Frontal cortex (tissue), 4 donors: ENCODE measurements at places on chromosomes 16 and 17.

GRCh38 chr17:68627956-68628575 is 26.9 kb upstream of the FAM20A start:
- DNase-seq = no peak

GRCh38 chr17:81365148-81365600 is 30.1 kb upstream of the BAHCC1 start:
- DNase-seq = no peak

- no peak for DNase-seq
These were observed 20.1 kb downstream of the WFDC1 start for GRCh38 chr16:84314814-84315213.

DNA sequence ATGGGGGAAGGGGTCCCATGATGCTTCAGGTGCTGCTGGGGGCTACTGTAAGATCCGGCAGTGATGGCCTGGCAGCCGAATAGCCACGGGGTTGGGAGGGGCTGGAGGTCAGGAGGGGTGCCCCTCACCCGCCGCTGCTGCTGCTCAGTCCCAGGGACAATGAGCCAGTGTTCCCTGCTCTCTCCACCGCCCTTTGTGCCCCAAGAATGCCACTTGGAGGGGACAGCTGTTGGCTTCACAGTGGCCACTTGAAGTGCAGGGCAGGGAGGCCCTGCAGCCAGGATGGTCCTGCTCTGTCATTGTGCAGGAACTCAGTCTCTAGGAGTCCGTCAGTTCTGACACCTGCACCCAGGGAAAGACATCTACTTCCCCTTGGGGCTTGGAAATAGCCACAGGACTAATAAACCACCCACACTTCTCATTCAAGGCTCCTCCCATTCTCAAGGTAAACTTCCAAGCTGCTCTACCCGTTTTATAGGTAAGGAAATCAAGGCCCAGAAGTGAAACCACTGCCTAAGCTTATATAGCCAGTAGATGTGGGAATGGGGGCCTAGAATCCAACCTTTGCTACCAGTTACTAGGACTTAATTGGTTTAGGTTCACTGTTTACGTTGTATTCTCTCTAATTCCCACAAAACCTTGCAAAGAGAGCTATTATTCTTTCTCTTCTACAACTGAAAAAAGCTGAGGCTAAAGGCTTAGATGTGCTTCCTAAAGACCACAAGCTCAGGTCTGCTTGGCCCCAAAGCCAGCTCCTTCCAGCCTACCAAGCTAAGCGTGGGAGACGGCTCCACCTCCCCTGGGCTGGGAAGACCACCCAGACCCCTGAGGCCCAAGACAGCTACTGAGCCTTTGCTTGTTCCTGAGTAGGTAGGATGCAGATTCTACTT is 6.2 kb upstream of the CPSF4L start:
- DNase-seq = peak; percentile 59

DNA sequence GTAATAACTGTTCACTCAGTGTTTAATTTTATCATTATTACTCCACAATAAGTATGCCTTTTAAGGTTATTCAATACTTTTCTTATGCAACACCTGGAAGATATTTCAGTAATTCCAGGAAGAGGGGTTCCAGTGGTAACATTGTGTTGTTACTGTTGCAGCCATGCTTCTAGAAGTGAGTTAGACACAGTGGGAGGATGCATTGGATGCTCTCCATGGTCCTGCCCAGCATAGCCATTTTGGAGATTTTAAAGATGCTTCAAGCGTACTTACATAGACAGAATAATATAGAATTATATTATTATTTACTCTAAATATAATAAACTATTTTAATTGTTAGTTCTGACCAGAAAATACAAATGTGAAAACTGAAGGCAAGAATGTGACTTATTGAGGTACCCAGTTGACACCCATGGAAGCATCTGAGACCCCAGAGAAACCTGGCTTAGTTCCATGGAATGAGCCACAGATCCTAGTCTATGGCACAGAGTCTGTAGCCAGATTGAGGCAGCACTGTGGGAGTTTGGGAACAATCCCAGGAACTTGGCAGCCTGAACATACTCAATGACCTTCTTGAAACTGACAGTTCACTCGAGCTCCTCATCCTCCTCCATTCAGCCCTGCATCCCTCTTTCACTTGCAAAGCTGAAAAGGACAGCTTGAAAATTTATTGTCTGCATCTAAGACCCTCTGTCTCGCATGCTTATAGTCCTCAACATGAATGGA is 190.1 kb upstream of the HS3ST4 start:
- DNase-seq = no peak

GRCh38 chr16:28587386-28587785 is 9.5 kb downstream of the SULT1A2 start:
- no peak for DNase-seq

DNA sequence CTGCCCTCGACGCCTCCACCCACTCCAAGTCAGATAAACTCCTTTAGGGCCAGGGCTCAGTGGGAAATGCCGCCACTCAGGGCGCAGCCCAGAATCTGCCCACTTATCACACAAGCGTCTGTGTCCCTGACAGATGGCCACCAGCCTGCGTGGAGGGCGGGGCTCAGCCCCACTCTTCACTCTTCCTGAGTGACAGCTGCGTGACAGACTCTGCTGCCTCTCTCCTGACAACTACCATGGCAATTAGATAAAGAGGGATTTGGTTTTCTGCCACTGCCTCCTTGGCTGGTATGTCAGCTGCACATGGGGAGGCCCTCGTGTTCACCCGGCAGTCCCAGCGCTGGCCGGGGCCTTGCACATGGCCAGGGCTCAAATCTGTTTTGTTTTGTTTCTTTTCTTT is 96.2 kb downstream of the RTN4RL1 start:
- no peak for DNase-seq

DNA sequence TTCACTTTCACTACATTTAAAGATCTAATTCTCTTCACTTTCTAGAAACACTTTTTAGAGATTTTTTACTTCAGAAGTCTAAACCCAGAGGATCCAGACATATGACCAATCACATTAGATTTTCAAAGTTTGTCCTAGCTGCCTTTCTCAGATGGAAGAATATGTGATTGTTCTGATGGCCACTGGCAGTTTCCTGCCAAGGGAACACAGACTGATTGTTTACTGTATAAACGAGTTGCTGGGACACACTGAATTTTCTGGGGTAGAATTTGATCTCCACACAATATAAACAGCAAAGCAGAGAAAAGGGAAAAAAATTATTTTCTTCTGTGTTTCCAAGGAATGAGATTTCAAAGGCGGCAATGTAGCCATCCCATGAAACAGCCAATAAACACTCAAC is 480.0 kb downstream of the TOX3 start:
- no peak for DNase-seq

GRCh38 chr16:79589601-79590102 is 10.9 kb downstream of the MAF start:
- no peak for DNase-seq

DNA sequence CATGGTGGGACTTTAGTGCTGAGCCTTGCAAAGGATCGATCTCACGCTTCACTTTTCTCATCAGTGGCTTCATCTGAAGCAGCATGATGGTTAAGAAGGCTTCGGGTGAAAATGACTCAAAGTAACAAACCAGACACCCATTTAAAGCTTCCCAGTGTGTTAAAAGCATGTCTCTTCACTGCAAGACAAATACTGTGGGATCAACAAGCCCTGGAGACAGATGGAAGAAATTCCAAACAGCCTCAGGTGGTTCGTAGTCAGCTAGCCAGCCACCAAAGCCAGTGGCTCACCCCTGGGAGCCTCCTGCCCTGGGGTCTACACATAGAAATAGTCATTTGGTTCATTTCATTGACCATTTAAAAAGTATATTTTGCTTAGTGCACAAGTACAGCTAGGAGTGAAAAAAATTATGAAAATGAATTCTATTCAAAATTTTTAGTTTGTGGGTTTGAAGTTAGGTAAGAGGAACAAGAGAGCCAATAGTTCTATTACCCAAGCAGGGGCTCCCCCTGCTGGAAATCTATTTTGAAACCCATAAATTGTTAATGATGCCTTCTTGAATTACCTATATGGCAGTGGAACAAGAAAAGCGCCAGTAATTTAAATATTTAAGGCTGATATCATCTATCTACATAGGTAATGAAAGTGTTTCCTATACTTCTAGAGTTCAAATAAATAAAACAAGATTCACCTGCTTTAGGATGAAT is 51.6 kb downstream of the PMP22 start:
- no peak for DNase-seq
